ENCODE measurements at places on chromosomes 16 and 17. TPM values are rescaled to one million over a fixed set of nuclear protein-coding genes. Genes with fewer than 3 reads are reported as not detected.

Gene STXBP4
- total RNA-seq: 6.7 TPM

Gene CCL3
- 0.51 TPM for total RNA-seq

Gene SEPTIN12
- total RNA-seq: not detected

Gene ATP2C2
- total RNA-seq: 3.3 TPM

Gene ZFHX3
- total RNA-seq: 13.6 TPM

Gene KCNJ18
- not detected for total RNA-seq

Gene CDC42EP4
- total RNA-seq: 56.2 TPM

Gene PIMREG
- not detected for total RNA-seq

Gene SETD6
- 20.3 TPM for total RNA-seq

Gene ENDOV
- 12.7 TPM for total RNA-seq

Gene CYBA
- 108 TPM for total RNA-seq

Gene BAHCC1
- 11.2 TPM for total RNA-seq

Gene CDRT4
- total RNA-seq: 5.2 TPM

Gene OR1A2
- total RNA-seq: not detected

Gene BIRC5
- 0.82 TPM for total RNA-seq

Gene KLHL10
- total RNA-seq: not detected

Gene GPR142
- total RNA-seq: 0.22 TPM

Gene TM4SF5
- 0.51 TPM for total RNA-seq

Gene CES4A
- total RNA-seq: 4.7 TPM

Gene PRSS33
- not detected for total RNA-seq

Gene FLYWCH1
- total RNA-seq: 13.9 TPM

Gene KRTAP9-2
- total RNA-seq: not detected

Gene ST6GALNAC2
- total RNA-seq: 5.4 TPM

Gene SLC52A1
- total RNA-seq: not detected

Gene PLEKHM1
- 30.7 TPM for total RNA-seq

Gene HOXB5
- 0.20 TPM for total RNA-seq

Gene MYO15A
- 0.59 TPM for total RNA-seq

Gene SALL1
- total RNA-seq: 1.1 TPM

Gene NHERF2
- total RNA-seq: 25.0 TPM

Gene TLCD3A
- total RNA-seq: 4.8 TPM

Gene SGF29
- 28.3 TPM for total RNA-seq

Gene C16orf46
- 0.81 TPM for total RNA-seq

Gene SPG7
- total RNA-seq: 56.2 TPM

Gene PRAC2
- total RNA-seq: not detected

Gene SYNGR3
- total RNA-seq: 0.64 TPM

Gene USP32
- total RNA-seq: 14.1 TPM

Gene CA4
- total RNA-seq: 21.0 TPM

Gene NPIPA5
- 5.1 TPM for total RNA-seq

Gene HASPIN
- 0.22 TPM for total RNA-seq

Gene MBTD1
- 7.7 TPM for total RNA-seq

Gene NACA2
- not detected for total RNA-seq

Gene CIAPIN1
- total RNA-seq: 18.5 TPM

All from pancreas (tissue), 10 donors.